ENCODE measurements at places on chromosomes 4 and X. TPM values are rescaled to one million over a fixed set of nuclear protein-coding genes. Genes with fewer than 3 reads are reported as not detected.

- no peak for DNase-seq
- no peak overlapping the region for H3K27ac ChIP-seq
- no peaks in the 10 kb centered on the region for H3K27me3 ChIP-seq
- no peaks in the 10 kb centered on the region for H3K4me1 ChIP-seq
- H3K36me3 ChIP-seq, result no peaks in the 10 kb centered on the region
These were observed 265.3 kb downstream of the PCDH18 start for GRCh38 chr4:137267024-137267423.

IL13RA2 gene
- not detected for total RNA-seq

ZNF81 gene
- total RNA-seq, result 5.8 TPM

CDS1 gene
- 1.3 TPM for total RNA-seq

CT45A2 gene
- total RNA-seq, result not detected

DNA sequence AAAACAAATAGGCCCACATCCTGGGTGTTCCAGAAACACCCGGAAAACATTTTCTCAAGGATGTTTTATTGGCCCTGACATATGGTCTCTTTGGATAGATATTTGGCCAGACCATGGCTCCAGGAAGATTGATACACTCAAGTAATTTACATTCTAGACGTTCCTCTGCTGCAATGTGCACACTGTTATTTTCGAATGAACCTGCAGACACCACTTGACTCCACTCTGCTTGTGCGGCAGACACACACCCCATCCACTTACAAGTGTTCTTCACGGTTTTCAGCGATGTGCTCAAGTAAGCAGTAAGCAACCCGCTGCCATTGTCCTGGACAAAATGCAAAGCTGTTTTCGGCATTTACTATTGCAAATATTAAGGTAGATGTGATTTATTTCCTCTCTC is 12.0 kb upstream of the GPM6A start:
- H3K27ac ChIP-seq, result no peak overlapping the region
- no peak overlapping the region for H3K4me3 ChIP-seq
- no peaks in the 10 kb centered on the region for H3K4me1 ChIP-seq
- DNase-seq, result no peak

DNA sequence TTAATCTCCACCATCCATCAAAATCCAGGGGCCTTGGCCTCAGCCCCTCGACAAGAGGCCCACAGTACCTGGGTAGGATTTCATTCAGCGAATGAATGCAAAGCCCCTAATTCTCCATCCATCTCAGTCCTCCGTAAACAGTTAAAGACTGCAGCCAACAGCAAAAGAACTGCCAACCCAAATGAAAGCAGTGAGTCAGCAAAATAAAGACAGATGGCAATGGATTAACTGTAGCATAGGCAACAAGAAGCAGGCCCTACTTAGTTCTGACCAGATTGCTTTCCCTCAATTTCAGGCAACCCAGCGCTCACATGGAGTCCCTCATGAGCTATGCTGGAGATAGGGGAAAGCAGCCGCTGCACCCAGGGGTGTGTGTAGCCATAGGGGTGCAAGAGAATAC is 21.4 kb downstream of the PLAC1 start:
- no peaks in the 10 kb centered on the region for H3K27me3 ChIP-seq
- H3K4me1 ChIP-seq, result no peaks in the 10 kb centered on the region
- no peak overlapping the region for H3K27ac ChIP-seq
- no peak for DNase-seq
- no peaks in the 10 kb centered on the region for H3K36me3 ChIP-seq

GRCh38 chr4:159206427-159206871 is 103.6 kb downstream of the RAPGEF2 start:
- no peak for DNase-seq
- peak overlapping the region; percentile 84 for H3K27ac ChIP-seq
- H3K4me1 ChIP-seq, result peaks cover 94% of the 10 kb centered on the region
- no peaks in the 10 kb centered on the region for H3K36me3 ChIP-seq

DNA sequence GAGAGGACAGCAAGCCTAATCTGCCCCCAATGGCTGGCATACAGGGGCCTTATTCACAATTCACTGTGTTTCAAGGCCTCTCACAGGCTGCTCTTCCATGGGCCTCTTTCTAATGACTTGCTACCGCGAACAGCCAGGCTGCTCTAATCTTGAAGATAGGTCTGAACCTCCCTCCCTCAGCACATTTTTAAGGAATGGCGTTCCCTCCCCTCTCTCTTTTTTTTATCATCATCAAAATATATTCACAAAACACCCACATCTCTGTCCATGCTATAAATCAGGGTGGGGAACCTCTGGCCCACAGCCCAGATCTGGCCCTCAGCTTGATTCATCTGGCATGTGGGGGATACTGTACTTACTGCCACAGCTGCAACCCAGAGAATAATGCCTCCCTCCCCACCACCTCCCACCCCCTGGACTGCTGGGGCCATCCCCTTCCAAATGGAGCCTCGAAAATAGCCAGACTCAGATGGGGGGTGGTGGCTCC is 76.2 kb upstream of the PLAC1 start:
- DNase-seq, result no peak
- no peak overlapping the region for H3K4me3 ChIP-seq
- peaks cover 20% of the 10 kb centered on the region for H3K4me1 ChIP-seq
- H3K27me3 ChIP-seq, result no peaks in the 10 kb centered on the region
- H3K27ac ChIP-seq, result no peak overlapping the region

DNA sequence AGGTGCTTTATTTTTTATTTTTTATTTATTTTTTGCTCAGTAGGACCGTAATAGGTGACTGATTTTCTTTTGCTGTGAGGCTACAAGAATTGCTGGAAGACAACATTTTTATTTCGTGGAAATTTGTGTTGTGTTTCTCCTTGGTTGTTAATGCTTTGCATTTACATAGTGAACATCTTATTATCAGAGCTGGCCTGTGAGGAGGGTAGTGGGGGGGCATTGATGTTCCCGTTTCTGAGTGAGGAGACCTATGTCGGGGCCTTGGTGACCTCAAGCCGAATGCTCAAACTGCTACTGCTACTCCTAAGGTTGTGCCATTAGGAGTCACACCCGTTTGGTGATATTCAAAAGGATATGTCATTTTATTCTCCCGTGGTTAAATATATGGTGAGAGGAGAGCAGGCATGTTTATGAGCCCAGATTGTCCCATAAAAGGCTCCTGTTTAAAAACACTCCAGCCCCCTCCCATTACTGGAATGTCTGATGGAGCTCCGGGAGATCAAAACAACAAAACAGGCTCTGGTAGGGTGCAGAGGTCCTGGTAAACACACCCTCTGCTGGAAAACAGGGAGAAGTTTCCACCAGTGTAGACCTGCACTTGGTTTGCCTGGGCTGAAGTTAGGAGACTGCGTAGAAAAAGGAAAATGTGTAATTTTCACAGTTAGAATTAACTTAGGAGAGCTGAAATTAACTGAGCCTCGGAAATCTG is 5.6 kb downstream of the PDGFRA start:
- peak overlapping the region; percentile 74 for H3K4me3 ChIP-seq
- no peak overlapping the region for H3K27ac ChIP-seq
- peaks cover 53% of the 10 kb centered on the region for H3K4me1 ChIP-seq
- peaks cover 58% of the 10 kb centered on the region for H3K27me3 ChIP-seq
- no peaks in the 10 kb centered on the region for H3K36me3 ChIP-seq
- no peak for DNase-seq

F8 gene
- total RNA-seq, result 49.7 TPM

DNA sequence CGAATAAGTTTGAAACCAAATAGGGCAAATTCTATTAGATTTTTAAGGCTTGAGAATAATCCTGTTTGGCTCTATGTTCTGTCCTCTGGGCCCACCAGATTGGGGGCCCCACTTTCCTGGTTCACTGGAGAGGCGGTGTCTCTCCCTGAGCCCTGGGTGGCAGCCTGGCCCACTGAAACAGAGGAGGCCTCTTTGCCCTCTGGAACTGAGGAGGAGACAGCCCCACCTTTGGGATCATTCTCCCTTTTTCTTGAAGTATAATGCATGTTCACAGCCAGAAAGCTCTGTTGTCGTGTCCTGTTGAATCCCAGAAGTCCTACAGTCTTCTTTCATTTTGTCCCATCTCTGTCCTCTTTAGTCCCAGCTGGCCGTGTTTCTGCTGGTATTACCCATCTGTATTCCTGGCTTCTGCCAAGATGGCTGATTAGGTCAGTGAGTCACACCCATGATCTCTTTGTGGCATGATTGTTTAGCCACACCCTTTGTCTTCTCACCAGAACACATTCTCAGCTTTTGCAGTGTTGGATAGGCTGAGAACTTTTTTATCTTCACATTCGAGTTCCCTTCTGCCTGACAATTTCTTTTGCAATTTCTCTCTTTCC is 8.1 kb upstream of the TBC1D25 start:
- peaks cover 6% of the 10 kb centered on the region for H3K4me1 ChIP-seq
- H3K36me3 ChIP-seq, result peaks cover 18% of the 10 kb centered on the region
- no peaks in the 10 kb centered on the region for H3K27me3 ChIP-seq
- H3K4me3 ChIP-seq, result no peak overlapping the region

DNA sequence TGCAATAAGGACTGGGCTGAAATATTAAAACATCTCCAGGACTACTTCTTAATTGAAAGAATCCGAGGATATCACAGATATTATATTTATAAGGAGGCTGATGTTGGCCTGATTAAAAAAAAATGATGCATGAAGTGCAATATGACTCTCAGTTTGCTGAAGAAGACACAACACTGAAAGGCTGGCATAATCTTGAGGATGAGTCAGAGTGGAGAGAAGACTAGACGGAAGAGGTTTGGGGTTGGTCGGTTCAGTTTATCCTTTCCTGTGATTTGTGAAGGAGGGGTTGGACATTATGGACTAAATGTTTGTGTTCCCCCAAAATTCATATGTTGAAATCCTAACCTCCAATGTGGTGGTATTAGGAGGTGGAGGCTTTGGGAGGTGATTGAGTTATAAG is 170.3 kb downstream of the CORIN start:
- peaks cover 10% of the 10 kb centered on the region for H3K4me1 ChIP-seq
- H3K27ac ChIP-seq, result no peak overlapping the region
- H3K4me3 ChIP-seq, result no peak overlapping the region

GAGE12F gene
- not detected for total RNA-seq
